ENCODE measurements at places on chromosomes 3 and 15.

DNA sequence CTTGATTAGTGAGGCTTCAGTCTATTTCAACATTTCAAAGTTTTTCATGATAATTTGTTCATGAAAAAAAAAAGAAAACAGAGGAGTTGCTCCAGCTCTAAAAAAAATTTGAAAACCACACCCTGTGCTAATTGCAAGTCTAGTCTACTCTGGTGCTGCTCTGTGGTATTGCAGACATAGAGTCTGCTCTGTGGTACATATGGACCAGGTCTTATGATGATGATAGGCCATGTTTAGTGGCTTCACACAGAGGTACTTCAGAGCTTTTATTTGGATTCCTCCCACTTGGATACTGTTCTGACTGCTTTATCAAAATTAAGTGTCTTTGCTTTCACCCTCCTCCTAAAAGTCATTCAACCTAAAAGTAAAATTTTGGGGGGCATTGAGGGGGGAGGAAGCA lies 160.8 kb downstream of the ALCAM start:
- DNase-seq, result no peak

DNA sequence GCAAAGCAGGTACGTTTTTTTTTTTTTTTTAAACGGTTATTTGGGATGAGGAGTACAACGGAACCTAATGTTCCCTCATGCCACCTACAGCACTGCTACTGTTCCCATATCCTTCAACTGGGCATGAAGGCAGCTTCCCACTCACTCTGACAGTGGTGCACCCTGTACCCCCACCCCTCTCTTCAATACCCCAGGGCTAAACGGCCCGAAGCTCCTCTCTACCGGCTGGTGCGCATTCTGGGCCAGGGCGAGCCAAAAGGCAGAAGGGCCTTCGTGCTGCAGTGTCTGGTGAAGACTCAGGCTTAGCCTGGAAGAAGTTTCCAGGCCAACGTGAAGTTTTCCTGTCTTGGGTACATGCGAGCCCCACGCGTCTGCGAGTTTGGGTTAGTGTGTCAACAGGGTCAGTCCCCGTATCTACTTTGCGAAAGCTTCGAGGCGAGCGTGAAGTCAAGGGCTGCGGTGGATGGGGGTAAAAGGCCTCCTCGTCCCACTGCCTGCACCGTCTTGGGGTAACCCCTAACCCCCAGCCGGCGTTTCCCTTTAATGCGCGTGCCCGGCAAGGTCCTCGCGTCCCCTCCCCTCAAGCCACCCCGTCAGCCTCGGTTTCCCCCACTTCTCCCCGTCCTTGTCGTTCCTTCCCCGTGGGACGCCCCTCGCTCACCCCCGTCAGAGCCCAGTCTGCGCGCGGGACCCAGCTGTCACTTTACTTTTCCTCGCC lies 765 bp upstream of the UBE2E2 start:
- no peak for DNase-seq

DNA sequence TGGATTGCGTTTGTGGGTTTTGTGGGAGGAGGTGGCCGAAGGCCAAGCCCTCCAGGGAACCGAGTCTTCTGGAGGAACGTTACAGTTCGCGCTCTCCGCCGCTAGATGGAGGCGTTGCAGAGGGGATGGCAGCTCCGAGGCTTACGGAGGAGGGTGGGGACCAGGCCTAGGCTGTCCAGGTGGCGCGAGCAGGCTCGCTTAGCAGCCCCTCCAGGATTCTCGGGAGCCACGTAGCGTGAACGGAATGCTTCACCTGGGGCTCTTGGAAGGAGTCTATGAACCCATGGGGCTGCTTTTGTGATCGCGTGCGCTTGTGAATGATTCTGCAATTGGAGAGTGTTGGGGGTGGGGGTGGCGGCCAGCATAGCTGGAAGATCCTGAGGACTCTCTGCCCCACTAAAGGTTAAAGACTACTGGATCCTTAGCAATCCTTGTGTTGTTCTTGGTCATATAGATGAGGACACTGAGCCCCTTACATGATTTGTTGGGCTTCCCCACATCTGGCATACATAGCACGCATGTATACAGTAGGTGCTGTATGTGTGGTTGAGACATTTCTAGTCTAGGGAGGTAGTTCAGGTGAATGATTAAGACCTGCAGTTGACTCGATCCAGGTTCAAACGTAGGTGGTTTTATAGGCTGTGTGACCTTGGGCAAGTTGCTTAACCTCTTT lies 25.7 kb downstream of the FAM3D start:
- no peak for DNase-seq

GRCh38 chr15:77630956-77631744 lies 1.6 kb downstream of the LINGO1 start:
- DNase-seq, result no peak

DNA sequence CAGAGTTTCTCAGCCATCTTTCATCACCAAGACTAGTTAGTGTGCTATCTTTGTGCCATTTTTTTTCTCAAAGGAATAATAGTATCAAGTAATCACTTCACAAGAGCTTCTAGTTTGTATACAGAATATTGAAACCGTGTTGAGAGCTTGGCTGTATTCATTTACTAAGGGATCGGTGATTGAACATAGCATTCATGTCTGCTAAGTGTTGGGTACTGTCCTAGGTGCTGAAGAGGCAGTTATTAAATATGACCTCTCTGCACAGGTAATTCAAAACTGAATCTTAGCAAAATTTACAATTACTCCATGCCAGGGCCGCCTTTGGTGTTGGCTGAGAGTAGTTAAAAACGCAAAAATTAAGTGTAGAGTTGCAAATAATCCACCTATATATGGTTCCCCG lies 355.3 kb upstream of the RORA start:
- no peak for DNase-seq

Measured in NCI-H1417 treated with DMSO at 0.1 percent for 48 hours (cell line).